ENCODE measurements at places on chromosomes 5 and 9. TPM values are rescaled to one million over a fixed set of nuclear protein-coding genes. Genes with fewer than 3 reads are reported as not detected.

Gene SPRY4
- 30.1 TPM for polyA plus RNA-seq

Gene DNAJC21
- polyA plus RNA-seq, result 91.7 TPM

Gene GALNT12
- polyA plus RNA-seq, result 9.2 TPM

Gene AQP7
- 24.4 TPM for polyA plus RNA-seq

Gene OLFM1
- polyA plus RNA-seq, result 3.3 TPM

Gene CAVIN4
- polyA plus RNA-seq, result 5.5 TPM

Gene RANBP6
- polyA plus RNA-seq, result 33.2 TPM

Gene SCAI
- polyA plus RNA-seq, result 17.1 TPM

Gene ECM2
- 14.9 TPM for polyA plus RNA-seq

Gene TMOD1
- 1.7 TPM for polyA plus RNA-seq

Gene ALAD
- 51.0 TPM for polyA plus RNA-seq

Gene SAXO1
- polyA plus RNA-seq, result 0.20 TPM

Gene ANKRD18A
- 5.3 TPM for polyA plus RNA-seq

Gene TRIM41
- polyA plus RNA-seq, result 35.4 TPM

Gene GFI1B
- polyA plus RNA-seq, result 0.52 TPM

Gene LCN15
- polyA plus RNA-seq, result 0.23 TPM
